ENCODE measurements at places on chromosomes 4 and X. TPM values are rescaled to one million over a fixed set of nuclear protein-coding genes. Genes with fewer than 3 reads are reported as not detected.

DNA sequence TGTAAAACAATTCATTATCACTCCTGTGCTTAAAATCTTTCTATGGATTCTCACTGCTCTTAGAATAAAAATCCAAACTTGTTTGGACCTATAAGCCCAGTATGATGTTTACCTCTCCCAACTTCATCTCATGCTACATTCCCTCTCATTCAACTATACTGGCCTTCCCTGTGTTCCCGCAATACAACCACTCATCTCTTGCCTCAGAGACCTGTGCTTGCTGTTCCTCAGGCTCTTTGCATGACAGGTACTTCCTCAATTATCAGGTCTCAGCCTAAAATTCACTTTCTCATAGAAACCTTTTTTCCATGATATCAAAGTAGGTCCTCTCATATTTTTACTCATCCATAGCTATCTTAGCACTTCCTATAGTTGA lies 71.7 kb downstream of the ENOX2 start:
- H3K27me3 ChIP-seq, result no peaks in the 10 kb centered on the region
- H3K4me1 ChIP-seq, result no peaks in the 10 kb centered on the region
- H3K4me3 ChIP-seq, result no peak overlapping the region
- H3K36me3 ChIP-seq, result no peaks in the 10 kb centered on the region

The FAT1 gene
- total RNA-seq, result 47.1 TPM

- H3K27me3 ChIP-seq, result no peaks in the 10 kb centered on the region
- no peaks in the 10 kb centered on the region for H3K4me1 ChIP-seq
- no peaks in the 10 kb centered on the region for H3K36me3 ChIP-seq
- no peak overlapping the region for H3K27ac ChIP-seq
- no peak for DNase-seq
These were observed 43.9 kb downstream of the RAB40A start for GRCh38 chrX:103475381-103475780.

DNA sequence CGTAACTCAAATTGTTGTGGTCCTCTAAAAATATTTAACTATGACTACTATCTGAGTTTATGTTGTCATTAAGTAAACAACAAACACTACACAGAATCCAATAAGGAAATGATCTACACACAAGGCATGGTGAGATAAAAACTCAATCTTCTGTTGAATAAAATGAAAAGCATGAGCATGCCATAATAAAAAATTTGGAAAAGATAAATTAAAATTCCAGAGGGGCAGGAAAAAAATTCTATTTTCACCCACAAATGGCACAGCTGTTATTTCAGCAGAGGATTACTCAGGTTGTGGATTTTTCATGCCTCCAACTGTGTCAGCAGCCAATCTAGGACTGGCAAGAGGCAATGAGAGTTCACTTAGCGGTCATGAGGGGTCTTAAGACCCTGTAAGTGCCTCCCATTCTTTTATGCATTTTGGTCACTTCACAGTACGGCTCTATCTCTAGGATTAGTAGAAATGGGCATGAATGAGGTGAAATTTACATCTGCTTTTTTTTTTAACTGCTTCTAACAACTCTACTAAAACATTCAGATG lies 639.8 kb upstream of the DIPK2B start:
- no peaks in the 10 kb centered on the region for H3K36me3 ChIP-seq
- H3K4me1 ChIP-seq, result no peaks in the 10 kb centered on the region
- no peak overlapping the region for H3K4me3 ChIP-seq
- no peak for DNase-seq
